ENCODE measurements at places on chromosomes 7 and 10.

GRCh38 chr10:129880191-129880870 is 83.7 kb downstream of the EBF3 start:
- no peak for DNase-seq

GRCh38 chr7:155863721-155864151 is 51.5 kb upstream of the SHH start:
- no peak for DNase-seq

GRCh38 chr10:23067939-23068775 is 27.2 kb upstream of the MSRB2 start:
- DNase-seq: peak; percentile 83

- DNase-seq: no peak
These were observed 24.5 kb upstream of the SAMD9L start for GRCh38 chr7:93172683-93173082.

- no peak for DNase-seq
These were observed 169.6 kb downstream of the ELFN1 start for GRCh38 chr7:1839701-1840100.

DNA sequence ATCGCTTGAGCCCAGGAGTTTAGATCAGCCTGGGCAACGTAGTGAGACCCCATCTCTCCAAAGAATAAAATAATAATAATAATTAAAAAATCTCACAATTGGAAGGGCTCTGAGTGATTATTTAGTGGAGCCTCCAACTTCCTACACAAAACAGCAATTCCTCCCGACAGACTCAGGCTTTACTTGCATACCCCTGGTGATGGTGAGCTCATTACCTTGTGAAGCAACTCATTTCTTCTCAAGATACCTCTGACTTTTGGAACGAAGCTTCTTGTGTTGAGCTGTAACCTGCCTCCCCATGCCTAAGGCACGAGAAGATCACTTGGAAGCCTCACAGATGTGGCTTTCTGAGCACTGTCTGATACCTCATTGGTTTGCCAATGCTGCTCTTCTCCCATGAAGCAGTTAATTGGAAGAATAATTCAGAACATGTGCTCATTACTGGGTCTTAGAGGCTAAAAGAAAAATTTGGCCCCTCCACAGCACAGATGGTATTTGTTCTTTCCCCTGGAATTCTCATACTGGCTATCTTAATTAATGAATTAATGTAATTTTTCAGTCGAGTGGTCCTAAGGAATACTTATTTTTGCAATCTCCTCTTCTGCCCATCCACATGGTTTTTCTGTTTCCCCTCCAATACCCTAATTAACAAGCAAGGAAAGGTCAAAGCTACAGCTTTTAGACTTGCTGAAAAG is 769.0 kb downstream of the TYW1 start:
- DNase-seq: no peak

GRCh38 chr7:158011941-158012340 is 575.7 kb downstream of the PTPRN2 start:
- no peak for DNase-seq

- peak; percentile 21 for DNase-seq
These were observed 48.5 kb downstream of the NXPH1 start for GRCh38 chr7:8481752-8482446.

GRCh38 chr7:80829527-80829926 is 89.3 kb downstream of the SEMA3C start:
- DNase-seq: no peak

DNA sequence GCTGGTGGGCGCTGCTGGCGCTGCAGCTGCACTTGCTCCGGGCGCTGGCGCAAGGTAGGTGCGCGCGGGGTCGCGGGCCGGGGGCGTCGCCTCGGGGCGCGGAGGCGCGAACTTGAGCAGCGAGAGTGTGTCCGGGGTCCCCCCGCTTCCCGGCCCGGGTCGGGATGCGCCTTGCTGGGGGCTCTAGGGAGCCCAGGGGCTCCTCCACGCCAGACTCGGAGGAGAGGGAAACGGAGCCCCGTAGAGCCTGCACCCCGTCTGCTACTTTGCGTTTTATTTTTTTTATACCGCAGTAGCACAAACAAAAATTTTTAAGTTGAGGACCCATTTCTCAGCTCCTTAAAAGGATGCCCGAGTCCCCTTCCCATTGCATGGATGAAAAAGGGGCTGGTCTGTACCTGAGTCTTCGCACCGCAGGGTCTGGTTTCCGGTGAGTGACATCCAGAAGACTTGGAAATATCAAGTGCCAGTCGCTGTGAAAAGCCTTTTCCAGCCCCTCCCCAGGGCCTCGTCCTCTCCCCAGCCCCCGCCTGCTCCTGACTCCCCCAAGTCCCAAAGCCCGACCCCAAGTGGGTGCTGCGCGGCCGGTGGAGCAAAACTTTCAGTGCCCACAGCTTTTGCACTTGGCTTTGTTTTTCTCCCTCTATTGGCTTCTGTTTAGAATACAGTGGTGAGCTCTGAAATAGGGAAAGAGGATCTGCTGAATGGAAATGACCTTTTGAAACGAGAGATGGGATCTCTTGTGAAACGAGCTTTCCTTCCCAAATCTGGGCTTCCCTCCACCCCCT is 973 bp downstream of the SDK1 start:
- DNase-seq: peak; percentile 18

GRCh38 chr7:120468611-120469010 is 195.6 kb downstream of the KCND2 start:
- DNase-seq: no peak

All from KBM-7 (cell line).